ENCODE measurements at places on chromosomes 12 and 14.

GRCh38 chr12:19657118-19657731 lies 217.9 kb downstream of the AEBP2 start:
- DNase-seq: no peak

DNA sequence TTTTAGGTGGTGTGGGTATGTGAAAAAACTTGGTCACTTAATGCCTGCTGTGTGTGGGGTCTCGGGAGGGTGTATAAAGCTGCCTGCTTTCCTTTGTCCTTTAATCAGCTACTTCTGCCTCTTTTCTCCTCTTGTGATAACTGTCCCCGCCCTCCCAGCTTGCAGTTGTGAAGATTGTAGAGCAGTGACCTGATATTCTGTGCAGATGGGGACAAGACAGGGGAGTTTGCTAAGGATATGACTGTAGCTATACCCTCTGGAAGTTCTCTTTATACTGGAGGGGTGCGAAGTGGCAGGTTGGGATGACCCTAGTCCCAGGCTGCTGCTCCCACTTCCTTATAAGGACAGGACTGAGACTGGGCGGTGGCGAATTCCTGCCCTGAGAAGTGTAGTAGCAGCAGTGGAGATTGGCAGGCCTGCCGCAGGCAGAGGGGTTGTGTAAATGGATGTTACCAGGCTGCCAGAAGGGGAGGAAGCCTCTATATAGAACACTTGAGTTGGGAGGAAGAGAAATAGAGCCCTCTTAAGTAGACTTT lies 835 bp downstream of the MYL6 start:
- DNase-seq: no peak

GRCh38 chr14:94048691-94049624 lies 22.8 kb downstream of the OTUB2 start:
- DNase-seq: no peak

DNA sequence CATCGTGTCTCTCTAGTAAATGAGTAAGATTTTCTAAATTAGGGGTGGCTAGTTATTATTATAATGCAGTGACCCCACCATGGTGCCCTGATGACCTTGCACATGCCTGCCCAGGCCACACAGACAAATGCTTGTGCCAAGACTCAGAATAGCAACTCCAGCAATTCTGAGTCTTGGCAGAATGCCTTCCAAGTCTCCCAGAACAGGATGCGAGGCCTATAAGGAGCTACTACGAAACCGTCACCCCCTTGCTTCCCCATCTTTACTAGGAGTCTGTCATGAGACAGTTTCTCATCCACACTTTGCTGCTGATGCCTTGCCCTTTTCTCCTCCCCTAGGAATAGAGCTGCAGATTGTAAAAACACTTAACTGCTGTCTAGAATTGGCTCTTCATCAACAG lies 559.9 kb downstream of the TRHDE start:
- DNase-seq: no peak

- DNase-seq: no peak
Observed at GRCh38 chr12:96493106-96493505, 3.7 kb downstream of the CFAP54 start.

GRCh38 chr12:28443337-28443736 lies 253.1 kb downstream of the CCDC91 start:
- no peak for DNase-seq

DNA sequence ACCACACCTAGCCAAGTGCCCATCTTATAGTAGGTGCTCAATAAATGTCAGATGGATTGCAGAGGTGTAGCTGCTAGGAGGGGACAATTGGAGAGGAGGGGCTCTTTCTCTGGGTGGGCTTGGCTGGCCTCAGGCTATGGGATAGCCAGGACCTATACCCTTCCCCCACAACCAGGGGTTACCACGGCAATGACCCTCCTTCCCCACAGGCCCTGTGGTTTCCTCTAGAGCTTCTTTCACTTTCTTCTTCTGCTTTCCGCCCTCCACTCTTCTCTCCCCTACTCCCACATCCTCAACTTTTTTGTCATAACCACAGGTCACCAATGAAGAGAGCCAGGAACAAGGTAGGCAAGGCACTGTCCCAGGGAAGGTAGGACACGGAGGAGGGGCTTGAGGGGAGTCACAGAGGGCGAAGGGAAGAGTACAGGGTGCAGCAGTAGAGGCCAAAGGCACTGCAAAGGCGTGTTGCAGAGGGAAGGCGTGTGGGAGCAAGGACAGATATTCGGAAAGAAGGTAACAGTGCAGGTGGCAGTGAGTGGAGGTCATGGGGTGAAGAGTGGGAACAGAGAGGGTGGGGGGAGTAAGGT lies 1.9 kb upstream of the ITGB7 start:
- DNase-seq: no peak

DNA sequence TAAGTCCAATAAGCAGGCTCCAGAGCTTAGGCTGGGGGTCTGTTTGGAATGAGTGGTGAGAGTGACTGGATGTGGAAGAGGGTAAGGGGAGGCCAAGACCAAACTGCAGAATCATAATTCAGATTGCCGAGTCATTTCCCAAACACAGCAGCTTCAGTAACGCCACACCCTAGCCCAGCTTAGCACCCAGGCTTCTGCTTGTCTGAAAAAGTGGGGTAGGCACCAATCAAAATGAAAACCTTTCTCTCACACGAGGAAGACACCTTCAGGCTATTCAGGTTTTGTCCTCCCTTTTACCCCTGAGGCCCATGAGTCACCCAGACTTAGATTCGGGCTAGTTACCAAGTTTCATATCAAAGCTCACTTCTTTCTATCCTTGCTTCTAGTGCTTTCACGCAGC lies 306.1 kb downstream of the DAD1 start:
- no peak for DNase-seq

DNA sequence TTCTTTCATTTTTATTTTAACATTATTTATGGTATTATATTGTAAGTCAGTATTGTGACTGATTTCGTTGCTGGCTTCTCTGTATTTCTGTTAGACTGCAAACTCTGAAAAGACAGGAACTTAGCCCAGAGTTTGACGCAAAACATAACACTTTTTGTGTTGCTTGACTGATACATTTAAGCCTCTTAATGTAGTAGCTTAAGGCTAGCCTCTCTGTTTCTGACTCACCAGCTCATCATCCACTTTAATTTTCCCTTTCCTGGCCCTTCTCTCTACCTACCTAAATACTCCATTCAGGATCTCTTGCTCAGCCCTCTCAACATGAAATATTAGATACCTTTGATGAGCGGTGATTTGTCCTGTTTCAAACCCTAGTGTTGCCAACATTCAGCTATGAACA lies 420.6 kb downstream of the LRFN5 start:
- DNase-seq: no peak

DNA sequence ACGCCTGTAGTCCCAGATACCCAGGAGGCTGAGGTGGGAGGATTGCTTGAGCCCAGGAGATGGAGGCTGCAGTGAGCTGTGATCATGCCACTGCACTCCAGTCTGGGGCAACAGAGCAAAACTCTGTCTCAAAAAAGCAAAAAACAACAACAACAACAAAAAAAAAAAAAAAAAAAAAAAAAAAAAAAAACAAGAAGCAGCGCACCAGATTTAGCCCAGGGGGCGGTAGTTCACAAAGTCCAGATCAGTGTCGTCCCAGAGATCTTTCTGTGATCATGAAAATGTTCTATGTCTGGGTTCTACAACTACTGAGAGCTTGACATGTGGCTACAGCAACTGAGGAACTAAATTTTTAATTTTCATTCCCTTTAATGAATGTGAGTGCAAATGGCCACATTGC lies 27.4 kb downstream of the OAS2 start:
- DNase-seq: no peak

DNA sequence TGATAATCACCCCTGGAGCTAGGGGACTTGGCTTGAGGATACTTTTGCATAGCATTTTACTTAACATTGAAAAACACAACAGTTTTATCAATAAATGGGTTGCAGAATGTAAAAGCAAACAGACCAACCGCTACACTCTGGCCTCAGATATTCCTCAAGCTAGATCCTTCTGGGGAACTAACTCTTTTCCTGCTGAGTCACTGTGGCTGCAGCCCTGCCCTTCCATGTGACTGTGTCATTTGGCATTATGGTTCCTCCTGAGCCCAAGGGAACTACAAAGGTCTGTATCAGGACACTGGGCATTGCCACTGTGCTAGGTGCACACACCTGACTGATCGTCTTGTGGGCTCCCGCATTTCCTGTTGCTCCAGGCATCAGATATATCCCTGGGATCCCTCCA lies 56.6 kb downstream of the TTC9 start:
- DNase-seq: no peak

GRCh38 chr14:81946375-81946774 lies 412.7 kb upstream of the SEL1L start:
- DNase-seq: no peak

DNA sequence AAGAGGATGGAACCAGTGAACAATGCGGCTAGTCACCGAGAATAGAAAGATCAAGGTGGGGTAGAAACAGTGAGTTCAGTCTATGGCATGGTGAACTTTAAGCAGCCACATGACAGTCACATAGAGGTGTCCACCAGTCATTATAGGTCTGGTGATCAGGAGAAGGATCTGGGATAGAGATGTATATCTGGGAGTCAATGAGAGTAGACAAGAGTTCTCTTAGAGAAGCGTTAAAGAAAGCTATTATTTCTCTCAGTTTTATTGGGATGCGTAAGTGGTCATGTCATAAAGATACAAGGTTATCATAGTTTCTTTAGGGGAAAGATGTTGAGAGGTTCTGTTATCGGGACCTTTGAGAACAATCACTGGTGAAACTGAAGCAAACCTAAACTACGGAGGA lies 136.1 kb upstream of the SLC38A2 start:
- no peak for DNase-seq

DNA sequence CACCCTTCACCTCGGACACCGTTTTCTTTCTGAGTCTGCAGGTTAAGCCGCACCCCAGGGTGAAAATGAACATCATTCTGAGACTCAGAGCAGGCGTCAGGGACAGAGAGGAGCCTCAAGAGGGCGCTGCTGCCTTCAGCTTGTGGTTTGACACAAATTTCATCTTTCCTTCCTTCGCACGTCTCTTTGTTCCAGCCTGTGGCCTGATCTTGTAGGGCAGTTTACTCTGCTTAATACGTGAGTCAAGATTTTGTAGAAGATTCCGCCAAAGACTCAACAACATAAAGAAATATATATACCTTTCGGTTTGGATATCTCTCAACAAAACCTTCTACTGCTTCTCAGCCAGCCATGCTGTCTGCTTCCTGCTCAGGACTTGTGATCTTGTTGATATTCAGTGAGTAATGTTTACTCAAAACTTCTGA lies 329.3 kb upstream of the OR4E1 start:
- DNase-seq: no peak

GRCh38 chr12:12010277-12011039 lies 60.3 kb upstream of the BCL2L14 start:
- DNase-seq: no peak
